ENCODE measurements at places on chromosomes 6 and 20.

- no peak for DNase-seq
Measured at GRCh38 chr6:5422321-5422915, 161.1 kb downstream of the FARS2 start.

DNA sequence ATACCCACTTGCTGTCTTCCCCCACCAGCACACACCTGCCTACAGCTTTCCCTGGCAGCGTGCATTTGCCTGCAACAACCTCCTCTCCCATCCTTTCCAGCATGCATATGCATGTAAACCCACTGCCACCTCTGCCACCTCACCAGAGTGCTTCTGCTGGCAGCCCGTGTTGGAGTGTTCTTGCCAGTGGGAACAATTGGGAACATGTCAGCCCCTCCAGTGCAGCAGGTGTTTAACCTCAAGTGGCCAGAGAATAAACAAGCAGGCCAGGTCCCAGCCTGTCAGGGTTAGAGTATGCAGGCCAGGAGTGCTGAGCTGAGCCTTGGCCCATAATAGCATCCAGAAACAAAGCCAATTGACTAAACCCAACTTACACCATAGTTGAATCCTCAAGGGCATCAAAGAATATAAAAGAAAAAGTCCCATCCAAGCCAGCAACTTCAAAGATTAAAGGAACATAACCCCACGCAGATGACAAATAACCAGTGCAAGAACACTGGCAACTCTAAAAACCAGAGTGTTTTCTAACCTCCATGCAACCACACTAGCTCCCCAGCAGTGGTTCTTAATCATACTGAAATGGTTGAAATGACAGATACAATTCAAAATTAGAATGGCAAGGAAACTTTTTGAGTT, 1212.1 kb upstream of the CITED2 start:
- DNase-seq, result no peak

DNA sequence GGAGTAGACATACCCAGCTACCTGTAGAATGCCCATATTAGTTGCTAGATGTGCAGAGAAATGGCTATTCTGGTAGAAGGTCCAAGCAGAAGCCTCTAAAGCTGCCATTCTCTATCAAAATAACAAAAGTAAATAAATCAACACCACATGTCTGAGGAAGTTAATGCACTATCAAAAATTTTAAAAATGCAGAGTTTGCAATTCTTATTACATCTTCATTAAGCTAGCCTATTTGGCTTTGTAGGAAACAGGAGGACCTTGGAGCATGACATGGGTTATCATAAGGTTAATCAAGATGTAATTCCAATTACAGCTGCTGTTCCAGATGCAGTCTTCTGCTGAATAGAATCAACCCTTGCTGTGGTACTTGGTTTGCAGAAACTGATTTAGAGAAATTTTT, 188.4 kb downstream of the TBX18 start:
- DNase-seq, result no peak

GRCh38 chr20:19543101-19543500, 215.0 kb upstream of the RIN2 start:
- no peak for DNase-seq

DNA sequence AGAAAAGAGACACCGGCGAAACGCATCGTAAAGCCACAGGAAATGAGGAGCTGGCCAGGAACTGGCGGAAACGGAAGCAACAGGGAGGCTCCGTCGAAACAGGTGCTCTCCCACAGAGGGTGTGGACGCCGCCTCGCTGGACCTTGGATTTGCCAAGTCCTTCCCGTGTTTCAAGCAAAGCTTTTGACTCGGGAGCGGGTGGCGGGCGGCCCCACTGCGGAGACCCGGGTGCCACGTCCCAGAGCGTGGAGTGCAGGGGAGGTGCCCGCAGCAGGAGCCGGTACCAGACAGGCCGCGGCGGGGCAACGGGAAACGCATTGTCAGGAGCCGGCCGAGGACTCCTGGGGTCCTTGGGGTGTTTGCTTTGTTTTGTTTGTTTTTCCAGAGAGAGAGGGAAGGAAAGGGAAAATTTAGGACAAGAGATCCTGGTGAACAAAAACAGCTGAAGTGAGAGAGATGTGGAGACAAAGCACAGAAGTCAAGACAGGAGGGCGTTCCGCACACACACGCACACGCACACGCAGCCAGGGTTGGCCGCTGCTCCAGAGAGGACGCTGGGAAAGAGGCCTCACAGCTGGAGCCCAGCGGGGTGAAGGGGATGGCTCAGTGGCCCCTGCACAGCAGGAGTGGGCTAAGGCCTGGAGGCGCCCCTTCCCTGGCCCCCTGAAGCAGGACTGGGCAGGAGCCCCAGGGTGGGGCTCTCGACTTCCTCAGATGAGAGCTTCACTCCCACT, 50.9 kb upstream of the CHRNA4 start:
- DNase-seq, result no peak
